ENCODE measurements at places on chromosomes 13 and 19.

GRCh38 chr13:40600149-40600751 is 66.2 kb downstream of the FOXO1 start:
- no peak for DNase-seq

GRCh38 chr13:50783717-50784290 is 59.7 kb downstream of the DLEU7 start:
- no peak for DNase-seq

DNA sequence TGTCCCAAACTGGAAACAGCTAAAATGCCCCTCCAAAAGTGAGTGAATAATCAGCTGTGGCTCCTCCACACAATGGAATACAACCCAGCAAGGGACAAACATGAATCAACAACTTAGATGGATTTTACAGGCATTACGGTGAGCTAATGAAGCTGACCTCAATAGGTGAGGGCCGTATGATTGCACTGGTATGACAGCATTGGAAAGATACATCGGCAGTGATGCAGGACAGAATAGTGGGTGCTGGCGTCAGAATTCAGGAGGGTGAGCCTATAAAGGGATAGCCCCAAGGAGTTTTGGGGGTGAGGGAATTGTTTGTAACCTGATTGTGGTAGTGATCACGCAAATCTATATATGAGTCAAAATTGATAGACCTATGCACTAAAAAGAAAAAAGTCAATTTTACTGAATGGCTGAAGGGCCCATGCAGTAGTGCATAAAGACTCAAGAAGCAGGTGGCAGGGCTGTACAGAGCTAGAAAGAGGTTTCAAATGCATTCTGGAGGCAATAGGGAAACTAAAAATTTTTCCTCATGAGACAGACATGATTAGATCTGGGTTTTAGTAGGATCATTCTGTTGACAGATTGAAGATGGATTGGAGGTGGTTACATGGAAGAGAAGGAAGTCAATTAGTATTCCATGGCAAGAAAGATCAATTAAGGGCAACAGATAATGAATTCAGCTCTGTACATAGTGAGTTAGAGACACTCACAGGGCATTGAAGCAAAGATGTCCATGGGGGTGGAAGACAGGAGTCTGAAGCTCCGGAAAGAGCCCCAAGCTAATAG is 90.8 kb downstream of the IRS2 start:
- DNase-seq = no peak

GRCh38 chr13:79211377-79211776 is 194.7 kb downstream of the RBM26 start:
- DNase-seq = no peak

DNA sequence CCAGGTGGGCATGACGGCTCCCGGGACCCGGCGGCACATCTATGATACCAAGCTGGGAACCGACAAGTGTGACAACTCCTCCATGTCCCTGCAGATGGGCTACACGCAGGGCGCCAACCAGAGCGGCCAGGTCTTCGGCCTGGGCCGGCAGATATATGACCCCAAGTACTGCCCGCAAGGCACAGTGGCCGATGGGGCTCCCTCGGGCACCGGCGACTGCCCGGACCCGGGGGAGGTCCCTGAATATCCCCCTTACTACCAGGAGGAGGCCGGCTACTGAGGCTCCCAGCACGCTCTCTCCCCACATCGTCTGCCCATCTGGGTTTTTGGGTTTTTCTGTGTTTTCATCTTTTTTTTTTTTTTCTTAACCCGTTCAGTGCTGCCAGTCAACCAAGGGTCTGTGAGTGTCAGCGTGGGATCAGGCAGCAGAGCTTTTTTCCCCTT is 2.3 kb upstream of the ABCA7 start:
- DNase-seq = no peak

DNA sequence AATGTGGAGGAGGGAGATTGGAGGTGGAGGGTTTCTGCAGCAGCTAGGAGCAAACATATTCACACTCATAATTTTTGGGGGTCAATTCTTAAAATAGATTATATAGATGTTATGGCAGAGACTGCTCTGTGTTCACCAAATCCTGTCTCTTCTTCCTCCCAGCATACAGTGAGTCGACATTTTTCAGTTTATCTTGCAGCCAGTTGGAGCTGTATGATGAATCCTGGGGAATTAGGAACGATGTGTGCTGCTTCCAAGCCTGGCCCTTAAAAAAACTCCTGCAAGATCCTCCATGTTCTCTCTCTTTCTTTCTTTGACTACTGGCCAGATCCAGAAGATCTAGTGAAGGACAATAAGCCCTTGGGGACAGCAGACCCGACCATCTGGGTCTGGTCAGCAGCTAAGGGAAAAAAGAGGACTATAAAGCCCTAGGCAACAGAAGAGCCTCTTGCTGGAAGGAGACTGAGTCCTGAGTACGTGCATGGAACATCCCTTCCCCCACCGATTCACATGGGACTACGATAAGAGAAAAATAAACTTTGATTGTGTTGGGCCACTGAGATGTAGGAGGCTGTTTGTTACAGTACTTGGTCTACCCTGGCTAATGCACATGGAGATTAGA is 55.8 kb upstream of the POMP start:
- DNase-seq = no peak

DNA sequence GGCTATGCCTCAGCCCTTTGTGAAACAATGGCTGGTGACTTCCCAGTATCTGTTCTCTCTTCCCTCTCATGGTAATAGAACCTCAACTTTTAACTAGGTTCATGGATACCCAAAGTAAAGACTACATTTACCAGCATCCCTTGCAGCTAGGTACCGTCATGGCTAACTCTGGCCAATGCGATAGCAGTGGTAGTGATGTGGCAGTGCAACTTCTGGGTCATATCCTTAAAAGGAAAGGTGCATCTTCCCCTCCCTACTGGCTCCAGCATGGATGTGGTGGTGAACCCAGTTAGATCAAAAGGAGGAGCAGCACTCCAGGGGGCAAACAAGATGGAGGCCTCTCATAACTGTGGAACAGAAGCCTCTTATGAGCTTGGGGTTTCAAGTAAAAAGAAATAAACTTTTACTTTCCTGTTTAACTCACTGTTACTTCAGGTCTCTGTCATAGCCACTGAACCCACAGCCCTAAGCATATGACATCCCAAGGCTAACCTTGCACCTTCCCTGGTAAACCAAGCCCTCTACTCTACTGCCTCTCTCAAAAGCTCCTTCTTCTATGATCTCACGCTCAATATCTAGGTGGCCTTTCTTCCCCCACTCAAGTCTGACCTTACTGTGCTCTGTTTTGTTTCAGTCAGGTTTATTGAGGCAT is 104.4 kb downstream of the DOCK9 start:
- DNase-seq = no peak

- no peak for DNase-seq
Observed at GRCh38 chr19:33777351-33777750, 19.3 kb upstream of the KCTD15 start.

GRCh38 chr19:44808463-44809371 is at the start of gene BCAM:
TSS of gene BCAM (plus strand) at chr19:44809103. CDS start at chr19:44809125, 22 bp downstream.
- no peak for DNase-seq

DNA sequence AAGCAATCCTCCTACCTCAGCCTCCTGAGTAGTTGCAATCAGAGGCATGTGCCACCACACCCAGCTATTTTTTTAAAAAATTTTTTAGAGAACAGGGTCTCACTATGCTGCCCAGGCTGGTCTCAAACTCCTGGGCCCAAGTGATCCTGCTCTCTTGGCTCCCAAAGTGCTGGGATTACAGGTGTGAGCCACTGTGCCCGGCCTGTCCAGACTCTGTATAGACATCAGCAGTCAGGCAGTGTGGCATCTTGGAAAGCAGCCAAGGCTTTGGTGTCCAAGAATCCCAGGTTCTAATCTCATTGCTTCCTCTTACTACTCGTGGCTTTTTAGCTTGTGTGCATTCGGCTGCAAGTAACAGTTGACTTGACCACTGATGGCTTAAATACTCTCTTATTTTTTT is 43.4 kb downstream of the BICRA start:
- no peak for DNase-seq

- DNase-seq = no peak
Observed at GRCh38 chr13:108220041-108220440, 1.8 kb downstream of the ABHD13 start.

GRCh38 chr13:109383683-109384082 is 402.7 kb downstream of the IRS2 start:
- DNase-seq = no peak

- DNase-seq = no peak
Observed at GRCh38 chr13:101955764-101956163, 446.1 kb downstream of the FGF14 start.

DNA sequence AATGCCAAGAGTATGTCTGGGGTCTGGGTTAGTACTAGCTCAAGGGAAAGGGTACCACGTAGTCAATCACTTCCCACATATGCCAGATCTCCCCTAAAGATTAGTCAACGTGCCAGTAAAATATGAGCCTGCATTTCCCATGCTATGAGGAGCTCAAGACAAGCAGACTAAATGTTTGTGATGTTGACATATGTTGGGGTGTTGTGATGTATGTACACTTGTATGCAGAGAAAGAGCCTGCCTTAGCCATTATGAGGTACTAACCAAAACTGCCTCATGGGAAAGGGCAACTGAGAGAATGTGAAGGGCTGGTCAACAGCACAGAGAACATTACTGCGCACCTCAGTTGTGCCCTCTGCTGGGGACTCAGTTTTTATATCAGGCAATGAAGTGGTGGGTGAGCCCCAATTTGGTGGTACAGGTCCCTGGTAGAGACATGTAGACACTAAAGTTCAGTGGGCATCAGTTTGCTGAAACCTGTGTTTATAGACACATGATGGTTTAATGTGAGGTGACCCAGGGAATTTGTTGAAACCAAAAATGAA is 287.0 kb downstream of the DCT start:
- DNase-seq = no peak

DNA sequence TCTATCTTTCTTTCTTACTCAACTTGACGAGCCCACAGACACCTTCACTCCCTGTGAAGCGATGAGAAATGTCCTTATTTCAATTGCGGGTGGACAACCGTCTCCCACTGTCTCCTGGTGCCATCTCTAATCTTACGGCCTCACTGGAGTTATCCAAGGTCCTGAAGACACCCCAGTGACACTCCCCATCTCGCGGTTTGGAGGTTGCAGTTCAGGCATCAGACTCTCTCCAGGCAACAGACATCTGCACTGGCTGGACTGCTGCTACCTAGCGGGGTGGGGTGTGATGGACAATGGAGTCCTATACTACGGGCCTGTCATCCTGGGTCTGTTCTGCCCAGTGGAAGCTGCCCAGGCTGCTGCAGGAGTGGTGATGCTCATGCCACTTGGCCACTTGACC is 18.3 kb upstream of the IRS2 start:
- DNase-seq = no peak

GRCh38 chr13:114130837-114131582 is 1.4 kb downstream of the RASA3 start:
- no peak for DNase-seq

DNA sequence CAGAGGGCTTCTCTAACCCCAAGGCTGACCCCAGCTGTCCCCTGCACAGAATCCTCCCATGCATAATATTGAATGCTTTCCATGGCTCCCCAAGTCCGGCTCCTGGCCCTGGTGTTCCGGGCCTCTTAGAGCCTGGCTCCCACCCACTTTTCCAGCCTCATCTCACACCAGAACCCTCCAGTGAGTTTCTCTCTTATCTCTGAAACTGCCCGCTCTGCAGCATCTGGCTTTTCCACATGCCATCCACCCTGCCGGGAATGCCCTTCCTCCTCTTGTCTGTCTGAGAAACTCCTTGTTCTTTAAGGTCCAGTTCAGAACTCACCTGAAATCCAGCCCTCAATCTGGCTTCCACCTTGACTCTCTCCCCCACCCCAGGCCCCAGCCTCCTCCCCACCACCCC is 6.8 kb downstream of the SYNGR4 start:
- no peak for DNase-seq

- DNase-seq = no peak
Observed at GRCh38 chr13:101013245-101013644, 338.6 kb upstream of the TMTC4 start.

DNA sequence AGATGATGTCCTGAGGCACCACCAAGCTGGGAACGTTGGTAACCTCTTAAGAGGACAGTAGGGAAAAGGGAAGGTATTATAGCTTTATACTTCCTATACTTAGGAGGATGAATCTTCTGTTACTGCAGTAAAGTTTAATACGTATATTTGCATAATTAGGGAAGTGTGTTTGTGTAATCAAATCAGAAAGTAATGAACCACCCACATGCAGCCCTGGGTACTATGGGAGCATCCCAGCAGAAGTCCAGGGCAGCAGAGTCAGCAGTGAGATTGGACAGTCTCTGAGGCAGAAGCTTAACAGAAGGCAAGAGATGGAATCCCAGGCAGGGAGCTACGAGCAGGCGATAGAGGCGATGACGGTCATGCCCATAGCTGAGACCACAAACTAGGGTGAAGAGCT is 12.5 kb downstream of the SAFB start:
- DNase-seq = no peak

DNA sequence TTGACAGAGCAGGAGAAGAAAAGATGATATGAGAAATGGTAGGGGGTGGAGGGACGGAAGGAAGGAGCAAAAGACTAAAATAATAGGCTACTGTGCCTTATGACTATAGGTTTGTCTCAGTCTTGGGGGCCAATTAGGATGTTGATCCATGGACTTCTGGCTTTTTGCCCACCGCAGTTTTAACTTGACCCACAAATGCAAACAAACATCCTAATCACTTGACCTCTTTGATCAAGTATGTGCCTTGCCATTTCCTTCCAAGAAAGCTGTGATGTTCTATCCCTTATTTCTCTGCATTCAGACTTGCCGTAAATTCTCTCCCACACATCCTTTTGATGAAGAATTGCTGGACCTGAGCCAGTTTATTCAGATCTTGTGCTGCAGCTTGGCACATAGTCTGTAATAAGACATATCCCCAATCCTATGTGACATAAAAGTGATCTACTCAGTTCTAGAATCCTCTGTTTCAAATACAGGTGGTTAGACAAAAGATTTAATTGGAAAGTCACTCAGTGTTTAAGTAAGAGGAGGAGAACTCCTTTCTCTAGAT is 62.8 kb downstream of the TPT1 start:
- DNase-seq = no peak

DNA sequence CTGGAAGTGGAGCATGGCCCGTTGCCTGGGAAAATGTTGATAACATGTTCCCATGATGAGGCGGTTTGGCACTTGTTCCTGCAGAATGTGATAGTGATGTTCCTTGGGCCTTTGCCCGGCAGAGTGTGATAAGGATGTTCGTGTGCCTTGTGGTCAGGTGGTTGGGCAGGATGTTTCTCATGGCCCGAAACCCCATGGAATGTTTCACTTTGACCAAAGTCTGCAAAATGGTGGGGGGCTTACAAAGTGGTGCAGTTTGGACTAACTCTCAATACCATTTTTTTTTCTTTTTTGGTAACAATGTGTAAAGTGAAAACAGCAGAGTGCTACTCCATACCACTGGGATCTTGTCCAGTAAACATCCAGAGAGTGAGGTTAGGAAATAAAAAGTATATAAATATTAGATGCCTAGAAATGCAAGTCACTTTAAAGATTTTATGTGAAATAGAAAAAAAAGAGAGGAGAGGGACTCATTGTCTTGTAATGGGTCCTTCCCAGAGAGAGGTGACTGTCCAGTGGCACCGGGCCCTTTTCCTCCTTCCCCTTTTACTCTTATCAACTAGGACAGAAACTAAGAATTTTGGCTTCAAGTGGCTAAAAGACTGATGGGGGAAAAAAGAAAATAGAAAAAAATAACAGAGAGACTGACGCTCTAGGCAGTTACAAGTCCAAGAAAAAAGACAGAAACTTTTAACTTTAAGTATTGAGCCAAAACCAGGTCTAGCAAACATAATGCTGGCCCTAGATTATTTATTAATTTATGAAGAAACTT is 5.7 kb downstream of the FPR3 start:
- DNase-seq = no peak

Data from activated naive CD8-positive, alpha-beta T cell treated with anti-CD3 and anti-CD28 coated beads, Interleukin-2, amount 50 U/mL, for 16 hours (primary cell).